ENCODE measurements at places on chromosomes 11 and 22.

DNA sequence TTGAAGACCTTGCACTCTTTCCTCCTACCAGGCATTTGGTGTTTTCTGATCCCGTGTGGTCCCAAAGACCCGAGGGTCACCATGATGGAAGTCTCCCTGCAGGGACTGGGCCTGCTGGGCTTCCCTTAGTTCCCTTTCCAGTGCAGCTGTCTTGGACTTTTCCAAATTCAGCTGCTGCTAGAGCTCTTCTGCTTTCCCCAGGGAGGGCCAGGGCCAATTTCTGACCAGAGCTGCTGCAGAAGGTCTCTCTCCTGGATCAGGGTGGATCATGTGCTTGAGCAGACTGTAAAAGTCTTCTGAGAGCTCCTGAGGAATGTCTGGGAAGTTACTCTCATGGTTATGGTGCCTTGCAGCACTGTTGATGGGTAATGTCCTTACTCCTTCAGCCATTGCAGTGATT lies 23.2 kb downstream of the LDLRAD3 start:
- H3K27ac ChIP-seq: no peak overlapping the region
- no peaks in the 10 kb centered on the region for H3K4me1 ChIP-seq
- no peaks in the 10 kb centered on the region for H3K36me3 ChIP-seq
- H3K27me3 ChIP-seq: no peaks in the 10 kb centered on the region
- H3K4me3 ChIP-seq: no peak overlapping the region
- DNase-seq: no peak

- peaks cover 2% of the 10 kb centered on the region for H3K4me1 ChIP-seq
- DNase-seq: no peak
- no peak overlapping the region for H3K27ac ChIP-seq
- H3K36me3 ChIP-seq: no peaks in the 10 kb centered on the region
These were observed 10.5 kb downstream of the MIF start for GRCh38 chr22:23904573-23905254.

DNA sequence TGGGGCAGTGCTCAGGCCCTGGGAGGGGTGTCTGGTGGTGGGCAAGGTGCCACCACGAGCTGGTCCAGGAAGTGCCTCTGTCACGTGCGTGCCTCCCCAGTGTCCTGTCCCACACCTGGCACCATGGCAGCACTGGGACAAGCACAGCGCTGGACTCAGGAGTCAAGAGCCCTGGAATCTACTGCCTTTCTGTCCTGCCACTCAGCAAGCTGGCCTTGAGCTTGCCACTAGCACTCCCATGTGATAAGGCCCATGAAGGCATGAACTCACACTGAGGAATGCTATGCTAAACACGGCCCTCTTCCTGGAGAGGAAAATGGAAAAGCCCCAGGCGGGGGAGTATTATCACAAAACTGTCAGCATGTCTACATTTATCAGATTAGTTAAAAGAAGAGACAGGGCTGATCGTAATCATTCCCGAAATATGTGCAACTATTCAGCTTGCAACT lies 50.7 kb upstream of the SLC35C1 start:
- no peaks in the 10 kb centered on the region for H3K4me1 ChIP-seq
- no peaks in the 10 kb centered on the region for H3K36me3 ChIP-seq
- H3K27me3 ChIP-seq: no peaks in the 10 kb centered on the region
- H3K27ac ChIP-seq: no peak overlapping the region

DNA sequence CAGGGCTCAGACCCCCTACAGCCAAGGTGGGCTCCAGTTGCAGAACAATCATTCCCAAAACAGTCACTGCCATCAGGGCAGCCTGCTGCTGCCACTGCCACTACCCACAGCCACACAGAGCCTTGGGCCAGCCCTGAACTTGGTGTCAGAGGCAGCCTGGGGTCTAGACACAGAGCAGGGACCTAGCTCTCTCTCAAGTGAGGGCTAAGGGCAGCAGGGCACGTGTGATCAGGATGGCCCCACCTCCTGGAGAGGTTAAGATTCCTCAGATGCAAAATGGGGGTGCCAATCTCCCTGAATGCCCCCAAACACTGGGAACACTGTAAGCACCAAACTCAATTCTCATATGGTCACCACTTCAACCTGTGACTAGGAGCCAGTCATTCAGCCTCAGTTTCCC lies 15.6 kb downstream of the CABP7 start:
- H3K27me3 ChIP-seq: no peaks in the 10 kb centered on the region
- no peak overlapping the region for H3K27ac ChIP-seq
- peaks cover 12% of the 10 kb centered on the region for H3K4me1 ChIP-seq
- no peak overlapping the region for H3K4me3 ChIP-seq

GRCh38 chr11:70071996-70072395 lies 6.1 kb upstream of the ANO1 start:
- H3K27ac ChIP-seq: no peak overlapping the region
- DNase-seq: no peak
- no peak overlapping the region for H3K4me3 ChIP-seq
- no peaks in the 10 kb centered on the region for H3K36me3 ChIP-seq
- H3K27me3 ChIP-seq: peaks cover 30% of the 10 kb centered on the region

DNA sequence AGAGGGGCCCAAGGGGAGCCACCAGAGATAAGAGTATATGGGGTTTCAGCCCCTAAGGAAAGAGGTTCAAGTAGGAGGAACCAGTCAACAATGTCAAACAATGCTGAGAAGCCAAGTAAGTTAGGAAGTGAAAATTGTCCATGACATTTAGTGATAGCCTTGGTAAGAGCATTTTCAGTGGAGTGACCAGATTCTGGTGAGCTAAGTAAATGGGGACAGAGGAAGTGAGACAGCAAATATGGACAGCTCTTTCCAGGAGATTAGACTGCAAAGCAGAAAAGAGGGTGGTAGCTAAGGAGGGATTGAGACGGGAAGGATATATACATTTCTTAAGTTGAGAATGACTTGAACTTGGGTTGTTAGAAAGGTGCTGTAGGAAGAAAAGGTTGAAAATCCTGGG lies 22.9 kb downstream of the POLD3 start:
- H3K4me1 ChIP-seq: no peaks in the 10 kb centered on the region
- no peaks in the 10 kb centered on the region for H3K27me3 ChIP-seq
- peaks cover 24% of the 10 kb centered on the region for H3K36me3 ChIP-seq
- DNase-seq: no peak
- H3K27ac ChIP-seq: no peak overlapping the region

DNA sequence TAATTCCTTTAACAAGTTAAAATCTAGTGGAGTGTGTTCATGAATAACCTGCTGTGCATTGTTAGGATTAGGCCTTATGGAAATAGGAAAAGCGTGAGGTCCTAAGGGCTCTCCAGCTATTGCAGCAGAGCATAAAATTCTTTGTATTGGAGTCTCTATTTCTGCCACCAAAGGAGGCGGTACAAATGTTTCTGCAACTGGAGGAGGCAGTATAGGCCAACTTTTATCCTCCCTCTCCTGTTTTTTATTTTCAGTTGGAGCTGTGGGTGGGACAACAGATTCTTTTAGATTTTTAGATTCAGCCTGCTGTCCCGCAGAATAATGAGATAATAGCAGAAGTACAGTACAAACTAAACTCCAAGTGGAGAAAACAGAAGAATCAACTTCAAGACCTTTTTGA lies 26.2 kb downstream of the OR10A6 start:
- peaks cover 6% of the 10 kb centered on the region for H3K4me1 ChIP-seq
- DNase-seq: no peak
- H3K36me3 ChIP-seq: no peaks in the 10 kb centered on the region
- H3K27ac ChIP-seq: no peak overlapping the region
- peak overlapping the region; percentile 30 for H3K4me3 ChIP-seq
- no peaks in the 10 kb centered on the region for H3K27me3 ChIP-seq

GRCh38 chr11:78261828-78262227 lies 73.1 kb downstream of the USP35 start:
- H3K27me3 ChIP-seq: no peaks in the 10 kb centered on the region
- H3K27ac ChIP-seq: no peak overlapping the region
- H3K4me3 ChIP-seq: no peak overlapping the region
- H3K4me1 ChIP-seq: peaks cover 6% of the 10 kb centered on the region
- no peak for DNase-seq
- no peaks in the 10 kb centered on the region for H3K36me3 ChIP-seq

GRCh38 chr11:20308601-20309000 lies 54.9 kb upstream of the HTATIP2 start:
- H3K27ac ChIP-seq: no peak overlapping the region
- no peaks in the 10 kb centered on the region for H3K36me3 ChIP-seq
- no peak for DNase-seq

DNA sequence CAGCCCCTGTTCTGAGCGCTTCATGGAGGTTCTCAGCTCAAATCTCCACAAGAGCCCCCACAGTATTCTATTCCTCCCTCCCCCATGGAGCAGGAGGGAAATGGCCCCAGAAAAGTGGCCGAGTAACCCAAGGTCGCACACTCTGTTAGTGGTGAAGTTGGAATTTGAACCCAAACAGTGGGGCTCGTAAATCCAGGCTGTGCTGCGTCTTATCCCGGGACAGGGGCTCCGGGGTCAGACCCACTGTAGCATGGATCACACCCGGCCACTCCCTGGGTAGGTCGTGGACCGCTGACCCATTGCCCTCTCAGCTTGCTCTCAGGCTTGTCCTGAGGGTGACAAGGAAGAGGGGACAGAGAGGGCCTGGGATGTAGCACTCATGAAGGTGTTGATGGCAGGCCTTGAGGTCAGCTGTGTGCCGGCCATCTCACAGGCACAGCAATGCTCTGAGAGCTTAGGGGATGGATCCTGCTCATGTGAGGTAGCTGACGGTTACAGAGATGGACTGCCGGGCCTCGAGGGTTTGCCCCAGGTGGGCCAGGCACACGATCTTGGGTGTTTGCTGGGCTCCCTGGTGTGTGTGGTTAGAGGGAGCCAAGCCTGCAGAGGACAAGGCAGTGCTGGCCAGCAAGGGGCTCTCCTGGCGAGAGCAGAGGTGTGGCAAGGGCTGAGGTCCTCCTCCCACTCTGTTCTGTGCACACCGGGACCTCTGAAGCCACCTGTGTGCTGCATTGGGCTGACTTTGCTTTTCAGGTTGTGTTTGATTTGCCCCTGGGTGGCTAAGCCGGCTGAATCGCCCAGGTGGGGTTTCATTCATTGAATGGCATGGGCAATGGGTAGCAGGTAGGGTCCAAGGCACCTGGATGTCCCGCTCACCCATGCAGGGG lies 2.3 kb upstream of the FGF19 start:
- peaks cover 26% of the 10 kb centered on the region for H3K27me3 ChIP-seq
- no peak for DNase-seq
- no peaks in the 10 kb centered on the region for H3K36me3 ChIP-seq
- no peak overlapping the region for H3K27ac ChIP-seq
- H3K4me1 ChIP-seq: peaks cover 30% of the 10 kb centered on the region
- peak overlapping the region; percentile 78 for H3K4me3 ChIP-seq

- no peak overlapping the region for H3K4me3 ChIP-seq
- H3K4me1 ChIP-seq: no peaks in the 10 kb centered on the region
- H3K27ac ChIP-seq: no peak overlapping the region
- peaks cover 1% of the 10 kb centered on the region for H3K27me3 ChIP-seq
These were observed 109.6 kb upstream of the THY1 start for GRCh38 chr11:119532551-119532950.

DNA sequence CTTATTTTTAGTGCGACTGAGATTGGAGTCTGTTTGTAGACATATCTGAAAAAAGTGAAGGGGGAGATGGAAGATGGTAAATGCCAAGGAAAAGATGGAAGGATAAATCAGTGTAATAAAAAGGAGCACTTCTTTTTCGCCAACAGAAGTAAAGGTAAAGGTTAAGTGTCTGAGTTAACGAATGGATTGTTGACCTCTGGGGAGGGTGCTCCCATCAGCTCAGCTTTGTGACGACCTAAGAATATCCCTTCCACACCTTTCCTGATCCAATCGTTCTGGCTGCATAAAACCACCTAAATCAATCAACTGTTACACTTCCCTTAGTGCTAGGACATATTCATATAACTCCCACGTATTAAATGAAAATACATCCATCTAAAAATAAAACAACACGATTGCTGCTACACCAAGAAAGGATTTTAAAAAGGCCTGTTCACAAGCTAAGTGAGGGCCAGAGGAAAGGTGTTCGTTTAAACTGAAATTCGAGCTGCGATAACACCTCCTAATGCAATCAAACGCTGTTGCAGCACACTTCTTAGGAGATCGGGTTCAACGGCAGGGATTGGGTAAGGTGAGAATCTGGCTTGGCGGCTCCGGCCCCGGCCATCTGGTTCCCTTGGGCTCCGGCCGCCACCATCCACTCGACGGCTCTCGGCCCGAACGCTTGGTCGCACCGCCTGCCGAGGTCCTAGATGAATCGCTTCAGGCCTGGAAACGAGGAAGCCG lies 658 bp downstream of the C11orf71 start:
- H3K27me3 ChIP-seq: no peaks in the 10 kb centered on the region
- peaks cover 13% of the 10 kb centered on the region for H3K36me3 ChIP-seq
- H3K4me3 ChIP-seq: peak overlapping the region; percentile 83
- no peaks in the 10 kb centered on the region for H3K4me1 ChIP-seq
- peak overlapping the region; percentile 99 for H3K27ac ChIP-seq

- no peaks in the 10 kb centered on the region for H3K4me1 ChIP-seq
- no peak overlapping the region for H3K4me3 ChIP-seq
These were observed 6.8 kb upstream of the ZBED5 start for GRCh38 chr11:10864688-10865087.

- H3K27ac ChIP-seq: no peak overlapping the region
- peaks cover 9% of the 10 kb centered on the region for H3K36me3 ChIP-seq
These were observed 248.0 kb downstream of the CASP12 start for GRCh38 chr11:104650234-104650633.

DNA sequence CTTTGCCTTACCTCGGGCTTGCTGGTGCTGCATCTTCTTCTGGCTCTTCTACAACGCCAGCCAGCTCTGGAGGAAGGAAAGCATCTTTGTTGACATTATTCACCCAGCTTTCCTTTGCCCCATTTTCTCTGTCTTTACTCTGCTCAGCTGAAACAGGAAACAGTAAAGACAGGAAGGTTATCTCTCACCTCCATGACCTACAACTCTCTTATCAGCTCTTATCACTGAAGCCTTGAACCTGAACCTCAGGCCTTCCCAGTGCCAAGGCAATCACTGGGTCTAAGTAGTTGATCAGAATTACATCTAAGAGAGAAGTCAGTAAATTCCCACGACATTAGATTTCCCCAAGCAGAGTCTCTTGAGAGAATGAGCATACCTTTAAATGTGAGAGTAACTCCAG lies 59.6 kb upstream of the CCDC89 start:
- H3K36me3 ChIP-seq: no peaks in the 10 kb centered on the region
- no peak overlapping the region for H3K4me3 ChIP-seq
- peaks cover 7% of the 10 kb centered on the region for H3K4me1 ChIP-seq

GRCh38 chr22:49678137-49678841 lies 149.4 kb downstream of the BRD1 start:
- H3K27ac ChIP-seq: no peak overlapping the region
- DNase-seq: peak; percentile 31
- no peak overlapping the region for H3K4me3 ChIP-seq
- no peaks in the 10 kb centered on the region for H3K4me1 ChIP-seq

DNA sequence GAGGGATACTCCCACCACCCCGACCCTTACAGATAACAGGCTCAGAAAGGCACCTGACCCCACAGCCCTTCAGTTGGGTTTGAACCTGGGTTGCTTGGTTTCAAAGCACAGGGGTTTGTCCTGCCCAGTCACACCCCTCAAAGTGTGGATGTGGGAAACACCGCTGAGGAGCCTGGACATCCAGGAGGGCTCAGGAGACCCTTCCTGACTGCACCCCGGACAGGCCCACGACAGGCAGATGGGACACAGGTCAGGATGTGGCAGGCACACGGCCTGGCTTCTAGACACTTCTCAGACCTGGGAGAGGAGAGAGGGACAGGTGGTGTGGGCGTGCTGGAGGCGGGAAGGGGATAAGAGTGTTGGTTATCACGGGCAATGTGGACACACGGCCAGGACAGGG lies 932.3 kb downstream of the BRD1 start:
- H3K27me3 ChIP-seq: no peaks in the 10 kb centered on the region
- H3K27ac ChIP-seq: no peak overlapping the region
- H3K36me3 ChIP-seq: no peaks in the 10 kb centered on the region
- H3K4me3 ChIP-seq: no peak overlapping the region
- DNase-seq: no peak

GRCh38 chr11:116093481-116094270 lies 589.5 kb upstream of the CADM1 start:
- no peak overlapping the region for H3K4me3 ChIP-seq
- no peak for DNase-seq
- no peak overlapping the region for H3K27ac ChIP-seq
- no peaks in the 10 kb centered on the region for H3K27me3 ChIP-seq

Measured in H1 (cell line).